RPMI8226 (cell line): ENCODE measurements at places on chromosomes 12 and 14.

DNA sequence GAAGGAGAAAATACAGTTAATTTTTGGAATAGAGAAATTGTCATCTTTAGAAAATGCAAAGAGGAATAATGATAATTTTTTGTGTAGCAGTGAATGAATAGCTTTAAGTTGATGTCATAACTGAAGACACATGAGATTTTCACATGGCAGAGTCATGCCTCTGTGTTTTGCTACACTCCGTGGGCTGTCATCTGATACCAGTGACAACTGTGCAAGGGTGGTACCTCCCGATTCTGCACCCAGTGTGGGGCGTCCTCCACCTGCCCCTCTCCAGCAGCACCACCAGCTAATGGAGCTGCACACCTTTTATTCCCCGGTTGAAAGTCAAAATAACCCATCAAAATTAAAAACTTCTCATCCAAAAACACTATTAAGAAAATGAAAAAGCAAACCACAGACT is 47.2 kb downstream of the ANKRD9 start:
- DNase-seq: no peak

DNA sequence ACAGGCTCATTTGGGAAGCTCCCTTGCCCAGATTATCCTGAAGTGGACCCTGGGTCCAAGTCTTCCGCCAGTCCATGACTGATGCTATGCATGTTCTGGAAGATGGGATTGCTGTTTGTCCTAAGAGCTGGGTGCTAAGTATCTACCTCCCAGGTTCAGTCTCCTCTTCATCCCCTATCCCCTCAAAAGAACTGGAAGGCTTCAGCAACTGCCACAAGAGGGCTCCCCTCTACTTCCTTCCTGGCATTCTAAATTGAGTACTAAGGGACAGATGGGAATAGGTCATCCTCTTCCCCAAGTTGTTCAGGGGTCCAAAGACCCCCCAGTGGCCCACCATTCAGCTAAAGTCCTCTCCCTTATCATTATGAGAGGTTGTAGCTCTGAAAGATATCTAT is 9.0 kb upstream of the FKBP11 start:
- DNase-seq: no peak

DNA sequence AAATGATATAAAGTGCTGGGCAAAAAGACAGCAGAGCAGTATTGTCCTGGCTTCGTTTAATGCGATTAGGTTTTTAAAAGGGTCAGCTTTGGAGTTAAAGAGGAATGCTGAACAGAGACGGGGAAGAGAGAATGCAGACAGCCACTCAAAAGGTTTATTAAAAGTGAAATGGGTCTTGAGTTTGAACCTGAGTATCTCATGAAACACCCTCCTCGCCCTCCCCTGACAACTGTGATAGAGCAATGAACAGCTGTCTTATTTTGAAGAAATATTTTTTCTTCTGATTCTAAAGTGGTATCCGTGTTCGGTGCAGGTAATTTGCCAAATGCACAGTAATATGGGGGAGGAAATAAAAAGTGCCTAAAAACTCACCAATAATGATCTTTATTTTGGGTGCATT is 73.6 kb downstream of the RBM19 start:
- DNase-seq: no peak

DNA sequence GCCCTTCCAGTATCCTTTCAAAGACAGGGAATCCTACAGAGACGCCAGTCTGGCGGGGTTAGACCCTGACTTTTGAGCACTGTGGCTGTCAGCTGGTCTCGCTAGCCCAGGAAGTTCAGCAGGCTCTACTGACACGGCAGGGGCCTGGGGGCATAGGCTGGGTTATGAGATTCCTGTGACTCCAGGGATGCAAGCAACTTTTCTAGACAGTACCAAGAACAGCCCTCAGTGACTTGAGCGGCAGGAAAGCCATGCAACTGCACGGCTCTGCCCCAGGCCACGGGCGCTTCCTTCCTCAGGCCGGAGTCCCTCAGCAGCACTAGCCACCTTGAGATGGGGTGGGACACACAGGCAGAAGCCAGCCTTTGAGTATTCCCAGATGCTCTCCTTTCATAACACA is 5.1 kb upstream of the SIVA1 start:
- DNase-seq: no peak

GRCh38 chr14:85909581-85909980 is 379.6 kb downstream of the FLRT2 start:
- no peak for DNase-seq

DNA sequence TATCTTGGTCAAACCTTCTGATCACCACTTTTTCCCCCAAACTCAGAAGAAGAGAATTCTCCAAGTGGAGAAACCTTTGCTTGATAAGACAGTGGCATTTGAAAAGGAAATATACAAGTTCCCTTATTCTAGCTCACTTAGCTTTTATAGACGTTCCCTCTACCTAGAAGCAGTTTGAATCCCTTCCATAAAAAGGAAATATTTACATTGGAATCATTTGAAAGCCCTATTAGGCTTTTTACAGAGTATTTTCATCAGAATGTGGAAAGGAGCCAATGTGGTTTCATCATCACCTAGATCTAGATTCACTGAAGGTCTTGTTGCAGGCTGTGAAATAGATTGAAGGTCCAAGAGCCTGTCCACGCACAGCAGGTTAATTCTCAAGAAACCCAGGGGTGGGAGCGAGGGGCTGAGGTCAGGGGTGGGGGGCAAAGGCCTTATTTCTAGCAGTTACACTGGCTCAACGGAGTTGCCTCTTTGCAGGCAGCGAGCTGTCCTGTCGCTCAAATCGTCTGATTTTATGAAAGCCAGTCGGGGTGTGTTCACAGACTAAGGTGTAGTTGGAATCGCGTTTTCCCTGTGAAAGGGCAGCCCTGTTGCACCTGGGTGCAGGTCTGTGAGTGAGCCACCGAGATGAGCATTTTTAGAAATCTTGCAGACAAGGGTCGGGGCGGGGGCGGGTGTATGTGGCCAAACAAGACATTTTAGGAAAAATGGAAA is 45.6 kb downstream of the AACS start:
- DNase-seq: no peak

- DNase-seq: no peak
These were observed 201.2 kb downstream of the SYNE2 start for GRCh38 chr14:64053694-64054669.

DNA sequence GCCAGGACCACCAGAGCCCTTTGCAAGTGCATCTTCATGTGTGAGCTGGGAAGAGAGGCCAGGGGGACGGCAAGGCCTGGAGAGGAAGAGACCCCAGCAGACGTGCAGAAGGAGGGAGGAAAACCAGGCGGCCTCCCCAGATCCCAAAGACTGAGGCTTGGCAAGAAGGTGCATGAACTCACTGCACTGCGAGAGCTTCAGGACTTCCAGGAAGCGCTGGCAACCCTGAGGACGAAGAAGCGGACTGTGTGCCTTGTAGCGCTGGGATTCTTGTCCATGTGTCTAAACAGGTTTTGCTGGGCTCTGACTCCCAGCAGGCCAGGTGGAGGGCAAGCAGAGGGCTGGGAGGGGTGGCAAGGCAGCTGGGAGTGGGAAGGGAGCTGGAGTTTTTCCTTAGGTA is 939 bp downstream of the TGFB3 start:
- no peak for DNase-seq

DNA sequence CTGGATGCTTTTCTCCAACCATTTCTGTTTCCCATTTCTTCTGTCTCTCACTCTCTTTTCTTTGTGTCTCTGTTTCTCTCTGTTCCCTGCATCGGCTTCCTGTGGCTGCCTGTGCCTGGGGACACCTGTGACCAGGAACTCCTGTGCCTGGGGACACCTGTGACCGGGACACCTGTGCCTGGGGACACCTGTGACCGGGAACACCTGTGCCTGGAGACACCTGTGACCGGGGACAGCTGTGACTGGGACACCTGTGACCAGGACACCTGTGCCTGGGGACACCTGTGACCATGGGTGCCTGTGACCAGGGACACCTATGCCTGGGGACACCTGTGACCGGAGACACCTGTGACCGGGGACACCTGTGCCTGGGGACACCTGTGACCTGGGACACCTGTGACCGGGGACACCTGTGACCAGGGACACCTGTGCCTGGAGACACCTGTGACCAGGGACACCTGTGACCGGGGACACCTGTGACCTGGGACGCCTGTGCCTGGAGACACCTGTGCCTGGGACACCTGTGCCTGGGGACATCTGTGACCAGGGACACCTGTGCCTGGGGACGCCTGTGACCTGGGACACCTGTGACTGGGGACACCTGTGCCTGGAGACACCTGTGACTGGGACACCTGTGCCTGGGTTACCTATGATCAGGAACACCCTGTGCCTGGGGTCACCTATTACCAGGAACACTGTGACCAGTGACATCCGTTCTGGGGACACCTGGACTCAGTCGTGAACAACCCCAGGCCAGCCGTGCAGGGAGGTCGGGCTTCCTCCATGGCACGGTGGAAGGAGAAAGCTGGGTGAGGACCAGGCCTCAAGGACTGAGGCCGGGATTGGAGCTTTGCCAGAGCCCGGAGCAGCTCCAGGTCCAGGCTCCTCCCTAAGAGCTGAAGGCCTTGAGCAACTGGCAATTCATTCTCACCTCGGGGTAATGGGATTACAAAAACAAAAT is 23.4 kb upstream of the FBRSL1 start:
- DNase-seq: no peak

DNA sequence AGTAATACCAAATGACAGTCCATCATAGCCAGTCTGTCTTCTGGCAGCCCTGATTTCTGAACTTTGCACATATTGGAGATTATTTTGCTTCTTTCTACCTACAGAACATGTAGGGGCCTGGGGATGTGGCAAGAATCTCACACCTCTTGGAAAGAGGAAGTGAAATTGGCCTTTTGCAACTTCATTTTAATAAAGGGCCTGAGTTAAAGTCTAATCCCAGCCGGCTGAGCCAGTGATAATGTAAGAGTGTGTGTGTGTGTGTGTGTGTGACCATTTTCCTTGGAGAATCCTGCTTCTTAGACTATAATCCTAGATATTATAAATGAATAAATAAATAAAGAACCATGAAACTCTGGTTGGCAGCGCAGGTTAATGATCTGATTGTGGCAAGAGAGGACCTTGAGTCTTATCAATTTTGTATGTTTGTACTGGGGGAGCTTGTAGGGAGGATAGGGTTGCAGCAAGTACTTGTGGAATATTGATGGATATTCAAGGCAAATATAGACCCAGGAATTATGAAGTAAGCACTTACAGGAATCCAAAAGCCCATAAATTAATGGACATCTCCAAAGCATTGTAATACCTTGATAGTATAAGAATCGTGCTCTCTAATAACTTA is 233.2 kb upstream of the AMIGO2 start:
- peak; percentile 72 for DNase-seq

DNA sequence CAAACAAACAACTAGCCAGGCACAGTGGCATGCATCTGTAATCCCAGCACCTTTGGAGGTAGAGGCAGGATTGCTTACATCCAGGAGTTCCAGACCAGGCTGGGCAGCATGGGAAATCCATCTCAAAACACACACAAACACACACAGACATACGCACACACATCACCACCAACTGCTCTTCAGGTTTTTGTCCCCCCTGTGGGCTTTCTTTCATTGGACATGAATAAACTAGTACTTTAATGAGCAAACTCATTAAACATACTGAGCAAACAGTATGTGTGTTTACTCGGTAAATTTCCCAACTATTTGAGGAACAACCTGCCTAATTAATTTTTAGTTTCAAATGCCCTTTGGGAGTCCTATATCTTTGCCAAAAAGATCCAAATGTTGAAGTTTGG is 10.1 kb upstream of the RASSF3 start:
- no peak for DNase-seq

GRCh38 chr12:64611341-64612284 is 1.3 kb downstream of the RASSF3 start:
- DNase-seq: peak; percentile 36

DNA sequence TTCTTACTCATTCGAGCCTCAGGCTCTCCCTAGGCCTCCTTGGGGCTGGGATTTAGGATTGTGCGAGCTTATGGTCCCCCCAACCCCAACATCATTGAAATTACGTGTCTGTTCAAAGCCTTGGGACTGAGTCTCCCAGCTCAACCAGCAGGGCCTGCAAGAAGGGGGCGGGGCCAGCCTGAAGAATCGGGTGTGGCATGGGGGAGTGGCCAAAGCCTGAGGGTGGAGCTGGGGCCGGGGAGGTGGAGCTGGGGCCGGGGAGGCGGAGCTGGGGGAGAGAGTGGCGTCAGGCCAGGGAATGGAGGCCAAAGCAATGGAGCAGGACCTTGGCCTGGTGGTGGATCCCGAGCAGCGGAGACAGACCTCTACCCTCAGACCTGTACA is 24.3 kb upstream of the HSPB8 start:
- DNase-seq: peak; percentile 30

GRCh38 chr12:32777159-32777558 is 21.5 kb upstream of the YARS2 start:
- no peak for DNase-seq

DNA sequence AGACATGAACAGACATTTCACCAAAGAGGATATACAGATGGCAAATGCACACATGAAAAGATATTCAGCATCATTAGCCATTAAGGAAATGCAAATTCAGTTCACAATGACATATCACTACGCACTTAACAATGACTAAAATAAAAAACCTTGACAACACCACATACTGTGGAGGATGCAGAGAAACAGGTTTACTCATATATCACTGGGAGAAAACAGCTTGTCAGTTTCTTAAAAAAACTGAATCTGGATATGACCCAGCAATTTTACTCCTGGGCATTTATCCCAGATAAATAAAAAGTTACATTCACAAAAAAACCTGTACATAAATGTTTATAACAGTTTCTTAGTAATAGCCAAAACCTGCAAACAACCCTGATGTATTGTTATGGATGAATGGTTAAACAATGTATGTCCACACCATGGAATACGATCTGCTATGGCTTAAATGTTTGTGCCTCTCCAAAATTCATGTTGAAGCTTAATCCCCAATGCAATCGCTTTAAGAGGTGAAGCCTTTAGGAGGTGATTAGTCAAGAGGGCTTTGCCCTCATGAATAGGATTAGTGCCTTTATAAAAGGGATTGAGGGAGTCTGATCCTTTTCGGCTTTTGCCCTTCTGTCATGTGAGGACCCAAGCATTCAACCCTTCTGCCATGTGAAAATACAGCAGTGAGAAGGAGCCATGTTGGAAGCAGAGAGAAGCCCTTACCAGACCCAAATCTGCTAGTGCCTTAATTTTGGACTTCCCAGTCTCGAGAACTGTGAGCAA is 36.0 kb upstream of the PPP4R3A start:
- DNase-seq: no peak

GRCh38 chr14:61719344-61720293 is 24.3 kb downstream of the HIF1A start:
- no peak for DNase-seq

- DNase-seq: peak; percentile 46
These were observed 92.1 kb upstream of the FZD10 start for GRCh38 chr12:130070126-130070611.
